M059J (cell line): ENCODE measurements at places on chromosomes 4 and X. TPM values are rescaled to one million over a fixed set of nuclear protein-coding genes. Genes with fewer than 3 reads are reported as not detected.

Gene DIPK2B
- not detected in 2 replicates for total RNA-seq

Gene MAGEA11
- 0.07 and 0.42 TPM in 2 replicates for total RNA-seq

Gene PABPC1L2A
- total RNA-seq: not detected in 2 replicates

Gene UGT2B11
- not detected in 2 replicates for total RNA-seq

Gene PNCK
- not detected in 2 replicates for total RNA-seq

Gene PF4V1
- not detected in 2 replicates for total RNA-seq

Gene MAGEA10
- total RNA-seq: 3.9 and 4.5 TPM in 2 replicates

Gene IBSP
- total RNA-seq: not detected in 2 replicates

Gene CCDC149
- total RNA-seq: 5.1 and 8.3 TPM in 2 replicates

Gene VGLL1
- not detected in 2 replicates for total RNA-seq

Gene MAB21L2
- 4.4 and 5.3 TPM in 2 replicates for total RNA-seq

Gene RUFY3
- 6.9 and 12.9 TPM in 2 replicates for total RNA-seq

Gene PHEX
- 0.12 and 0.37 TPM in 2 replicates for total RNA-seq

Gene SPANXC
- total RNA-seq: 5.8 and 13.3 TPM in 2 replicates

Gene ADGRL3
- total RNA-seq: 0.07 TPM in 1 of 2 replicates, not detected in the other

Gene MAGEC3
- total RNA-seq: 0.57 and 0.76 TPM in 2 replicates

Gene CORIN
- 0.05 TPM in 2 replicates for total RNA-seq

Gene OTUD6A
- not detected in 2 replicates for total RNA-seq

Gene SSX3
- total RNA-seq: not detected in 2 replicates

Gene CLCN4
- total RNA-seq: 1.7 and 3.0 TPM in 2 replicates

Gene PCDH11X
- total RNA-seq: 0.05 TPM in 1 of 2 replicates, not detected in the other

Gene CSTF2
- 37.6 and 55.3 TPM in 2 replicates for total RNA-seq

Gene HPGDS
- not detected in 2 replicates for total RNA-seq

Gene VCX3B
- 0.62 TPM in 1 of 2 replicates, not detected in the other for total RNA-seq
